ENCODE measurements at places on chromosomes 5 and 9. TPM values are rescaled to one million over a fixed set of nuclear protein-coding genes. Genes with fewer than 3 reads are reported as not detected.
A peak's percentile ranks its signal among the peaks of the same experiment; 100 is the strongest.

DNA sequence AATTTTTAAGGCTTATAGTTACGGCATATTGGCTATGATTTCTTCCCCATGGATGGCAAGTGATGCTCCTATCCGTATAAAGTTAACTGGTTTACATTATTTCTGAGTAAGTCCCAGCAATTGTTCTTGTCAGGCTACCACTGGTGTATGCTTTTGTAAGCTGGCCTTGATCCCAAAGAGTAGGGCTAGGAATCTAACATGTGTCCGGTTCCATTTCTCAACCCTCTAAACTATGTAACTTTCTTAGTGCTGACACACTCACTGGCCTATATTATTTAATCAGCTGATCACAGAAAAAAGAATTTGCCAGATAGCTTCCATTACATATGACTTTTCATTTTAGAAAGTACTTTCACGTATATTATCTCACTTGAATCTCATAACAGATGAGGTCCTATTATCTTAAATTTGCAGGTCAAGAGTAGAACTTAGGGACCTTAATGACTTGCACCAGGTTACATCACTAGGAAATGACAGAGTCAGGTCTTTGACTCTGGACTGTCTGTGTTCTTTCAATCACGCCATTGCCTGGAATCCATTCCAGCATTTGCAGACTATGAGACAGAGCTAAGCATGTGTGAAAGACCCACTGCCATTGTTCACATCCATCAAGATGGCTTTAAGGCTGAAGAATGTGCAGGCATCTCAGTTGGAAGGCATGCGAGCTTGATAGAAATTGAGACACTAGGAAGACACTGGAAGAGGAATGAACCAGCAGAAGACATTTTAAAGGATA is 362.9 kb downstream of the ARRDC3 start:
- DNase-seq, result no peak
- no peaks in the 10 kb centered on the region for H3K4me1 ChIP-seq
- H3K27me3 ChIP-seq, result no peaks in the 10 kb centered on the region

Gene THBS4
- total RNA-seq, result 0.42 TPM

DNA sequence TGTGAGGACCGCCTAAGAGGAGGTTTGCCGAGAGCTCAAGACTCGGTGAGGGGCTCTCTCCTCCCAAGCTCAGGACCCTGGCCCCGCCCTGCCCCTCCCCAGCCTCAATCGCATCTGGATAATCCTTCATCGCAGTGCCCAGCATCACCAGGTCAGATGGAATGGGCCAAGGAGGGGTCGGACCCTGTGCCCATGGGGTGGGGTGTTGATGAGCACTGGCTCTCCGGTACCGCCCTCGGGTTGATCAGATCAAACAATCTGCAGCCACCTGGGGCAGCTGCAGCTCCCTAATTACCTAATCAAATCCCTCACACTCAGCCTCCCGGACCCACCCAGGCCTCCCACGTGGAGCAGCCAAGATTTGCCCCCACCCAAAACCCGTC is 24.4 kb upstream of the TDRD7 start:
- no peaks in the 10 kb centered on the region for H3K4me1 ChIP-seq
- no peak overlapping the region for H3K27ac ChIP-seq
- H3K27me3 ChIP-seq, result no peaks in the 10 kb centered on the region
- no peak for DNase-seq
- H3K4me3 ChIP-seq, result no peak overlapping the region

Gene GFI1B
- 0.05 TPM for total RNA-seq

- no peak overlapping the region for H3K27ac ChIP-seq
- DNase-seq, result no peak
- H3K27me3 ChIP-seq, result no peaks in the 10 kb centered on the region
- no peaks in the 10 kb centered on the region for H3K36me3 ChIP-seq
Measured at GRCh38 chr5:25414742-25415141, 770.0 kb upstream of the CDH10 start.

- H3K4me1 ChIP-seq, result no peaks in the 10 kb centered on the region
- no peak overlapping the region for H3K4me3 ChIP-seq
- no peaks in the 10 kb centered on the region for H3K36me3 ChIP-seq
- H3K27ac ChIP-seq, result no peak overlapping the region
Measured at GRCh38 chr5:145260670-145261069, 574.5 kb downstream of the PRELID2 start.

DNA sequence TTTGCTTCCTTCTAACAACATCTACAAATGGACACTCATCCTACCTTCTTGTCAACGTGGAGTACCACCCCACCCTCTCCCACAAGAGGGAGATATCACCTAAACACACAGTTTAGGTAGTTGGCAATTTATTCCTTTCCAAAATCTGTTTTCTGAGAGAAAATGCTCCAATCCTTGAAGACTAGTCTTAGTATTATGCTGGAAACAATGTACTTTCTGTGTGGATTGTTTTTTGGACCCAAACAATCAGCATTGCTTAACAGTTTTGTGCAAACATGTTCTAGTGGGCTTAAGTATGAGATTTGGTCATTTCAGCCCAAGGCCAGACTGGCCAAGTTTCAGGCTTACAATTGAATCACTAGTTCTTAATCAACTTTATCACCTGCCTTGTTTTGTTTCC is 359.1 kb downstream of the ARHGEF28 start:
- H3K36me3 ChIP-seq, result no peaks in the 10 kb centered on the region
- no peak overlapping the region for H3K4me3 ChIP-seq
- peaks cover 6% of the 10 kb centered on the region for H3K4me1 ChIP-seq
- H3K27me3 ChIP-seq, result no peaks in the 10 kb centered on the region
- DNase-seq, result no peak

DNA sequence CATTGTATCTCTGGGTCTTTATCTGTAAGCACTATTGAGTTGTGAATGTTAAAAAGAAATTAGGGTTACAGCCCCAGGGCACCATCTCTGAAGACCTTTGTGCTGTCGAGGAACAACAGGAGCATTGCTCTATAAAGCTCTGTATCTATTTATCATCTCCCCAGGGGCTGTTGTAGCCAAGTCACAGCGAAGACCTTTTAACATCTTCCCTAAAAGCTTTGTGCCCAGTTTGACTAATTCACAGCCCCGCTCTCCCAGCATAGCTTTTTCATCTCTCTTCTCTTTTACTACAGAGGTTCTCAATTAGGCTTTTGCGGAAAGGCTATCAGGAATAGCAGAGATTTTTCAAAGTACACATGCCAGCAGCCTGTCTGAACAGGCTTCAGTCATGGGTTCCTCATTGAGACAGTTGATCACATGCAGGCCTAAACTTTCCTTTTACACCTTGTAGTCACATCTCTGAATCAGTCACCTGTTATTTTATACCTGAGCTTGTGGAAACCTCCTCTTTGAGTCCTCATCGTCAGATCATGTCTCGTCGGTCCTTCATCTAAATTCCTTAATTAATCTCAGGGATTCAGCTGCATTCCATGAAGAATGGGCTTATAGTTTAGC is 140.5 kb downstream of the NPR3 start:
- peak overlapping the region; percentile 64 for H3K27ac ChIP-seq
- H3K4me3 ChIP-seq, result no peak overlapping the region
- no peaks in the 10 kb centered on the region for H3K36me3 ChIP-seq
- DNase-seq, result no peak

Gene PCDHB5
- total RNA-seq, result 27.3 TPM

GRCh38 chr9:134378901-134379338 is 52.7 kb downstream of the RXRA start:
- peak; percentile 69 for DNase-seq
- H3K36me3 ChIP-seq, result no peaks in the 10 kb centered on the region
- H3K27me3 ChIP-seq, result no peaks in the 10 kb centered on the region
- H3K4me3 ChIP-seq, result no peak overlapping the region

Gene GFRA3
- total RNA-seq, result not detected

- H3K27me3 ChIP-seq, result no peaks in the 10 kb centered on the region
- no peak overlapping the region for H3K4me3 ChIP-seq
- no peak for DNase-seq
- no peak overlapping the region for H3K27ac ChIP-seq
Measured at GRCh38 chr9:136456258-136456657, 16.6 kb upstream of the INPP5E start.

Gene PCDHGA6
- 1.4 TPM for total RNA-seq

- H3K27me3 ChIP-seq, result no peaks in the 10 kb centered on the region
- H3K4me3 ChIP-seq, result peak within 1 kb of the TSS; percentile 39
- H3K27ac ChIP-seq, result peak within 1 kb of the TSS; percentile 21
Measured at GRCh38 chr9:127122176-127123063, at the start of gene ANGPTL2. TSS of gene ANGPTL2 (minus strand) at chr9:127122635. CDS start at chr9:127108731, 13,904 bp downstream.
